ENCODE measurements at places on chromosomes 3 and 15.

DNA sequence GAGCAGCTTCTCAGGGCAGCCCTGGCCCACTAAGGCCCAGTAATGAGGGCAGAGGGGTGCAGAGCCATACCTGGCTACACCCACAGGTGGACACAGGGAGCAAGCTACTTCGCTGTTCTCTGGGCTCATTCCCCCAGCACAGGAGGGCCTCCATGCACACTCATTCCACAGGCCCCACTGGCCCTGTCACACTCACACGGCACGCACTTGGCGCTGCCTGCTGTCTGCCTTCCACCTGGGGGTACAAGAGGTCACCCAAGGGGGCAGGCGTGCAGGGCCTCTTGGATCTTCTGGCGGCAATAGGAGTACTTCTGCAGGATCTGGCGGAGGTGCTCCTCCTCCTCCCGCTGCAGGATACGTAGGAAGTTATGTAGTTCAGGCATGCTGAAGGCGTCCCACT is 2.3 kb upstream of the TUSC2 start:
- no peak for DNase-seq

DNA sequence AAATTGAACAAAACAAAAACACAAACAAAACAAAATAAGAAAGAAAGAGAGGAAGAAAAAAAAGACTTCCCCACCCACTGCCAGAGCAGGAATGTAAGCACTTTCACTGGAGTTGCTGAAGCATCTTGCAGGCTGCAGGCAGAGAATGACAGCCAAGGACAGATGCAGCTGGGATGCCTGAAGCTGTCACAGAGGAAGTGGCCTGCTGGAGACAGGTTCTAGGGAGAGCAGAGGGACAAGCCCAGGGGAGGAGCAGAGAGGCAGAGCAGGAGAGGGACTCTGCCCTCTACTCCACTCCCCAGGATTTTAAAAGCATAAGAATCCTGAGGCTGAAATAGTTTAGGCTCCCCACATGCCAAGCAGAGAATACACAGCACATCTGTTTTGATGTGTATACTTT is 326.2 kb downstream of the TUSC7 start:
- DNase-seq: no peak

GRCh38 chr3:72015463-72015862 is 230.5 kb upstream of the PROK2 start:
- DNase-seq: no peak

DNA sequence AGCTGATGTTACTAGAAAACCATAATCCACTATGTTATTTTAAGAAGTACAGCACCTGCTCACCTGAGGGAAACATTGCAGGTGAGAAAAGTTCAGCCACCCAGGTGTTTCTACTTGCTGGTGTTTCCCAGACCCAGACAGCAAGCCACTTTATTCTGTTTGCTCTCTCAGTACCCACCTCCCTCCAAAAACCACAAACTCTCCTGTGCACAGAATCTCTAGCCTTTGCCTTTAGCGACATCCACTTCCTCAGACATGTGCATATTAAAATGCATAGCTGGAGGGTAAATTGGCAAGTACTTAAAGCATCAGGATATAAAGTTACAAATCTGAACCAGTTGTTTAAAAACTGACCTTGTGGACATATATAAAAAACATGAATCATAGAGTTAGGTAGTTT is 36.7 kb downstream of the VGLL3 start:
- DNase-seq: no peak

DNA sequence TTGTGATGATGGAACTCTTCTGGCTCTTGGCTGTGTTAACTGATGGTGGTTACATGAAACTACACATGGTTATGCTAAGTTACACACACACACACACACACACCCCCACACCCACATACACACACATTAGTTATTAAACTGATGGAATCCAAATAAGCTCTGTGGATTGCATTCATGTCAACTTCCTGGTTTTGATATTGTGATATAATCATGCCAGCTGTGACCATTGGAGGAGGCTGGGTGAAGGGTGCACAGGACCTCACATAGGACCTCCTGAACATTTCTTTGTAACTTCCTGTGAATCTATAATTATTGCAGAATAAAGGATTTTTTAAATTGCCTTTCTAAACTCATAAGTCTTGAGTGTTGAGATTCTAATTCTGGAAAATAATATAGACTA is 58.9 kb upstream of the LIMD1 start:
- DNase-seq: no peak

- peak; percentile 50 for DNase-seq
Observed at GRCh38 chr15:53586799-53587198, 172.7 kb downstream of the WDR72 start.
